ENCODE measurements at places on chromosomes 6 and 20.
A peak's percentile ranks its signal among the peaks of the same experiment; 100 is the strongest.

- no peak for DNase-seq
Observed at GRCh38 chr6:33967265-33967767, 163.5 kb upstream of the MLN start.

- no peak for DNase-seq
Observed at GRCh38 chr6:163311830-163312229, 102.7 kb upstream of the QKI start.

- no peak for DNase-seq
Observed at GRCh38 chr6:157240960-157241311, 82.4 kb downstream of the TMEM242 start.

GRCh38 chr6:32761548-32761947, 1.8 kb downstream of the HLA-DQB2 start:
- DNase-seq = no peak

GRCh38 chr20:46028772-46029371, at the start of gene SLC12A5:
SLC12A5 (plus strand) TSS chr20:46029215; CDS start chr20:46029345, 130 bp downstream.
- DNase-seq = no peak

- no peak for DNase-seq
Observed at GRCh38 chr20:21133404-21133803, 7.5 kb downstream of the KIZ start.

GRCh38 chr6:109790131-109790530, 99.0 kb downstream of the FIG4 start:
- no peak for DNase-seq

GRCh38 chr6:170370416-170370815, 63.9 kb downstream of the FAM120B start:
- peak; percentile 21 for DNase-seq

DNA sequence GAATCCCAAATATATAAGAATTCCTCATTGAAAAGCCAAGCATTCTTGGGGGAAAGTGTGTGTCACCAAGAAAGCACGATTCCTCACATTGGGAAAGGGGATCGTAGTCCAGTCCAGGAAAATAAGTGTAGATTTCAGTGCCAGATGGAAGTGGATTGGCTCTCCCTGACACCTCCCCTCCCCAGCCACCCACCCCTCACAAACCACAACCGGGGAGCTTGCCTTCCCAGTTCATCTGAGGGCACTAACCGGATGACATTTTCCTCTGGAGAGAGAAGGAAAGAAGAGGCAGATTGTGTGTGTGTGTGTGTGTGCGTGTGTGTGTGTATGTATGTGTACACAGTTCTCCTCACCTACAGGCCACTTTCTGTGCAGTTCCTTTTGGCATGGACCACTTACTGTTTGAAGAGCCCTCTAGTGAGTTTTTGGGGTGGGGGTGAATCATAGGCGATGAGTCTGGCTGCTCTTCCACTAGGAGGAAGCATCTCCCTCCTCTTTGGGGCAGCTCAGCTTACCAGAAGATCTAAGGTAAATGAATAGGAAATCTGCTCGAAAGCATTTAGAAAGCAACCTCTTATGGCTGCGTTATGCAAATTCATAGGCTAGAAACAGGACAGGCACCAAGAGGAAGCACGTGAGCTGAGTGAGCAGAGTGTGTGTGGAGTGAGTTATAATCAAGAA, 20.8 kb downstream of the DAAM2 start:
- no peak for DNase-seq

- DNase-seq = no peak
Observed at GRCh38 chr6:20463396-20463795, 61.7 kb downstream of the E2F3 start.

DNA sequence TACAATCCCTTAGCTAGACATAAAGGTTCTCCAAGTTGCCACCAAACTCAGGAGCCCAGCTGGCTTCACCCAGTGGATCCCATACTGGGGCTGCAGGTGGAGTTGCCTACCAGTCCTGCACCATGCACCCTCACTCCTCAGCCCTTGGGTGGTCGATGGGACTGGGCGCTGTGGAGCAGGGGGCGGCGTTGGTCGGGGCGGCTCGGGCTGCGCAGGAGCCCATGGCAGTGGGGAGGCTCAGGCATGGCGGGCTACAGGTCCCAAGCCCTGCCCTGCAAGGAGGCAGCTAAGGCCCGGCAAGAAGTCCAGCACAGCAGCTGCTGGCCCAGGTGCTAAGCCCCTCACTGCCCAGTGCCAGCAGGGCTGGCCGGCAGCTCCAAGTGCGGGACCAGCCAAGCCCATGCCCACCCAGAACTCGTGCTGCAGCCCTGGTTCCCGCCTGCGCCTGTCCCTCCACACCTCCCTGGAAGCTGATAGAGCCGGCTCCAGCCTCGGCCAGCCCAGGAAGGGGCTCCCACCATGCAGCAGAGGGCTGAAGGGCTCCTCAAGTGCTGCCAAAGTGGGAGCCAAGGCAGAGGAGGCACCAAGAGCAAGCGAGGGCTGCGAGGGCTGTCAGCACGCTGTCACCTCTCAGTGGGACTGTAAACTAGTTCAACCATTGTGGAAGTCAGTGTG, 912.1 kb downstream of the PHF3 start:
- DNase-seq = no peak

GRCh38 chr20:8647961-8648441, 420.9 kb upstream of the PLCB4 start:
- DNase-seq = no peak

DNA sequence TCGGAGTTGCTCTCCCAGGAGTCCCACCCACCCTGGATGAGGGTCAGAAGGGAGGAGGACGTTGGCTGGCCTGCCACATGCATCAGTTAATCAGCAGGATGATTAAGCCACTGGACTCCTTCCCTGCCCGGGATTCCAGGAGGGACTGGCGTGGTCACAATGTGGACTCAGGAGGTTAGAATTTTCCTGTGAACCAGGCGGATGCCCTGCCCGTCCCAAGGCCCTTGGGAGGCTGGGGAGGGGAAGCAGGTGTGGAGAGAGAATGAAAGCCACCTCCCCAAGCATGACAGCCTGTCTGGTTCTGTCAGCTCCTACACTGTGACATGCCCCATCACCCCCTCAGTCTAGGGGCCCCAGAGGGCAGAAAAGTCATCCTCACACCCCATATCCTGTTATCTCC, 11.6 kb upstream of the ITPR3 start:
- DNase-seq = no peak

- no peak for DNase-seq
Observed at GRCh38 chr6:108690326-108691049, 129.8 kb downstream of the FOXO3 start.

DNA sequence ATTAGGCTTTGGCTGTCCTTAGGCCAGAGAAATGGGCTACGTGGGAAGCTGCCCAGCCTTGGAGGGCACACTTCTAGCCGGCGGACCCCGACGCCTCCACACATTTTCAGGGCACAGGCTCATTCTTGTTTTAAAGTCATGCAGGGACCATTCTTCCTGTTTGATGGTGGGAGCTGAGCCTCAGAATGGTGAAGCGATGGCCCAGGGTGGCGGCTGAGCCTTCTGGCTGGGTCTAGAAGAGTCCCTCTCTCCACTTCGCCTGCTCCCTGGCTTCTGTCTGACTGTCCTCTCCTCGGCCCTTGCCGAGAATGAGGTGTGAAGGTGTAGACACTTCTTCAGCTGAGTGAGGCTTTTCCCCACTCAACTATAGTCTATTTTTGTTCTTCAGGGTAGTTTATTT, 114.4 kb downstream of the SULF2 start:
- no peak for DNase-seq

GRCh38 chr6:105851113-105851580, 235.0 kb upstream of the PRDM1 start:
- no peak for DNase-seq

GRCh38 chr6:170294813-170295509, 4.1 kb upstream of the DLL1 start:
- DNase-seq = no peak

DNA sequence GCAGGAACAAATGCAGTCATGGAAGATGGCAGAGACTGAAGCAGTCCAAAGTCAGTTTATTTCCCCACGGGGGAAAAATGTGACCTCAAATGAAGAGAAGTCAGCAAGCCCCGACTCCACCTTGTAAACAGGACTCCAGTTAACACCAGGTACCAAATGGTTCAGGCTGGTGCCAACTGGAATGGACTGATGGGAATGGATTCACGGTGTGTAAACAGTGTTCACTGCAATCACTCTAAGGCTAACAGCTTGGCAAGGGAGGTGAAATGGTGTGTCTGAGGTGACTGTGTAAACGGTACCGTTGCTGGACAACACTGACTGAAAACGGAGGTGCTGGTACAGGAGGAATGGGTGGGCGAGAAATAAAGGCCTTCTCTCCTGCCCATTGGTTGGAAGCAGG, 12.0 kb downstream of the PLAGL2 start:
- no peak for DNase-seq

- DNase-seq = no peak
Observed at GRCh38 chr6:133899556-133899955, 10.6 kb downstream of the TCF21 start.

GRCh38 chr6:9332241-9332780, 897.0 kb upstream of the SLC35B3 start:
- DNase-seq = no peak

DNA sequence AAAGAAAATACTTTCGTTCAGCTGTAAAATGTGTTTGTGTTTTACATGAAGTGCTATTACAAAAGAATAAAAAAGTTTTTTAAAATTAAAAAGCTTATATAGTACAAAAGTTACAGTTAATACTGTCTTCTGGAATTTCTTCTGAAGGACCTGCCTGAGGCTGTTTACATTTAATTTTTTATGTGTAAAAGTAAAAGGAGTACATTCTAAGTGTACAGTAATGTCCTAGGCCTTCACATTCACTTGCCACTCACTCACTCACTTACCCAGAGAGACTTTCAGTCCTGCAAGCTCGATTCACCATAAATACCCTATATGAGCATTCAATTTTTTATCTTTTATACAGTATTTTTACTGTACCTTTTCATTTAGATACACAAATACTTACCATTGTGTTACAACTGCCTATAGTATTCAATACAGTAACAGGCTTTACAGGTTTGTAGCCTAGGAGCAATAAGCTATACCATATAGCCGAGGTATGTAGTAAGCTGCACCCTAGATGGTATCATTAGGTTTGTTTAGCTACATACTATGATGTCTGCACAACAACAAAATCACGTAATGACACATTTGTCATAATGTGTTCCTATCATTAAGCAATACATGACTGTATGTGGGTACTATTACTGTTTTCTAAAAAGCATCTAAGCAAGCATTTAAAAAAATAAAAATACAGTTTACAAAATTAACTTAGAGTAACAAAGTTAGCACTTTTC, 33.0 kb downstream of the RNF146 start:
- DNase-seq = no peak

GRCh38 chr6:42104095-42104803, 38.2 kb downstream of the C6orf132 start:
- DNase-seq = peak; percentile 86

DNA sequence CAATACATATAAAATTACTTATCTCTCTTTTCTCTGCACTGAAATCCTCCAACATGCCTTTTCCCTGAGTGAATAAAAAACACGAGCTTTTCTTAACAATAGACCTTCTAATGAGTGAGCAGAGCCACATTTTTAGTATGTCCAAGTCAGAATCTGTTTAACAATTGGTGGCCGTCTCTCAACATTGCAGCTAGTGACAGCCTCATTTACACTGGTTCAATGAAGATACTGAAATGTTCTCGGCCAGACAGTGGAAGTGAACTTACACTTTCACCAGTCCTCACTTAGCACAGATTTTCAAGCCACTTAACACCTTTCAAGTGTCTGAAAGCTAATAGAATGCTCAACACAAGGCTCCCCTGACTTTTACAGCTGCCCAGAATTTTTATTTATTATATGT, 767.1 kb downstream of the KIF16B start:
- no peak for DNase-seq

DNA sequence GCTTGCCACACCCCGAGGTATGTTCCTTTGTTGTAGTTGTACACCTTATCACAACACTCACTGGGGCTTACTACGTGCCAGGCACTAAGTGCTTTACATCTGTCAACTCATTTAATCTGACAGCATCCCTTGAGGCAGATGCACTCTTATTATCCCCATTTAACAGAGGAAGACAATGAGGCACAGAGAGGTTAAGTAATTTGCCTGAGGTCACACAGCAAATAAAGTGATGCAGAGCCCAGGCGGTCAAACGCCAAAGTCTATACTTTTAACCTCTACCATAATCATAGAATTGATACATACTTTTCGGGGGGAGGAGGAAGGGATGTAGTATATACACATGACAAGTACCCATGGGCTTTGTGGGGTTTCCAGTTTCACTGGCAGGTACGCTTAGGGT, 37.7 kb downstream of the MDFI start:
- DNase-seq = no peak

GRCh38 chr20:8244637-8245036, 112.6 kb downstream of the PLCB1 start:
- DNase-seq = no peak

GRCh38 chr6:32529697-32530430, at the start of gene HLA-DRB5:
HLA-DRB5 (minus strand) TSS chr6:32530287; CDS start chr6:32530224, 63 bp downstream.
- DNase-seq = no peak

DNA sequence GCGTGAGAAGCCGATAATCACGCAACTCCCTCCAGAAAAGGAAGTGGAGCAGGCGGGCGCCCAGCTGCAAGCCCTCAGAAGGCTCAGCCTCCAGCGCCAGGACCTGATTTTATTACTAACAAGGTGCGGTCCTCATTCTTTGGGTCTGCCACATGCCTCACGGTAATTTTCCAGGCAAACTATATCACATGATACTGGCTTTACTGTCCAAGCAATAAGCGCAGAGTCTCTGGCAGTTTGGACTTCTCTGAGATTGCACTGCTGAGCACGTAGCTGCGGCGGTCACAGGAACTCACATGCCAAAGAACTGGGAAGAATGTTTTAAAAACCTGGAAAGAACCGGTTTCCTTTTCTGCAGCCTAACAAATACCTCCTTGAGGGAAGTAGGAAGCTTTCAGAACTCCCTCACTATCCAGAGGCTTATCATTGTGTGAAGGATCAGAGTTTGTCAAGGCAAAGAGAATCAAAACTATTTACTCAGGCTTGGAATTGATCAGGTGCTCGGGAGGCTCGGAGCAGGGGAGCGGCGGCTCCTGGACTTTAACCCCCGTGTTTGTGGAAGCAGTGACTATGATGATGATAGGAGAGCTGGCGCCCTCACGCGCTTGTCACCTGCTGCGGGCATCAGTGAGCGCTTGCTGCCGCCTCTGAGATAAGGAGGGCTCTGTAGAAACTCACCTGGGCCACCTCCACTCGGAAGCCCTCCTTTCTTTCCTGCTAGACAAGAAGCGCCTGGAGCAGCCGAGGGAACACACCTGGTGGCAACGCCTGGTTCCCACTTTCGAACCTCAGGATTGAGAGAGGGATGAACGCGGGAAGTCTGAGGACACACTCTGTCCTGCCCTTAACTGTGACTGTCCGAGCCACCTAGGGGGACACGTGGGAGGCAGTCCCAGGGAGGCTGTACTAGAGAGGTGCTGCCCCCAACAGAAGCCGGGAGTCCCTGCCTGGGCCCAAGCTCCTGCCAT, 27.2 kb upstream of the SYNJ2 start:
- DNase-seq = no peak

- no peak for DNase-seq
Observed at GRCh38 chr20:23412026-23412425, 9.3 kb downstream of the NAPB start.

- no peak for DNase-seq
Observed at GRCh38 chr6:35954333-35954732, 33.4 kb upstream of the SRPK1 start.

DNA sequence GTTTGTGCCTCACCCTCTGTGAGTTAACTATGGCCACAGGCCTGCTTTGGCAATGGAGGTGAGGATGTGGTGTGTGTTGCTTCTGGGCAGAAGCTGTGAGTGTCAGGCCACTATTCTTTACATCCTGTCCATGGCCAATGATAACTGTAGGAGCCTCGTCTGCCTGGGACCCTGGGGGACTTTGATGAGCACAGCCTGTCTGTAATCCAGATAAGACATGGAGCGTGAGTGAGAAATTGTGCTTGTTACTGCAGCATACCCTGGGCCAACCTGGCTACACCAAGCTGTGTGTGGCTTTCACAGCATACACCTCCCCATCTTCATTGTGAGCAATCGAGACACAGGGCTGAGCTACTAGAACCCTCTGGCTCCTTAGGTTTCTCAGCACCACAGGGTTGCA, 150.4 kb downstream of the MYLK4 start:
- DNase-seq = no peak

Data from stimulated activated CD4-positive, alpha-beta T cell treated with anti-CD3 and anti-CD28 coated beads, Interleukin-15, amount 100 ng/mL, for 24 hours (primary cell).